ENCODE measurements at places on chromosomes 13 and 19.

DNA sequence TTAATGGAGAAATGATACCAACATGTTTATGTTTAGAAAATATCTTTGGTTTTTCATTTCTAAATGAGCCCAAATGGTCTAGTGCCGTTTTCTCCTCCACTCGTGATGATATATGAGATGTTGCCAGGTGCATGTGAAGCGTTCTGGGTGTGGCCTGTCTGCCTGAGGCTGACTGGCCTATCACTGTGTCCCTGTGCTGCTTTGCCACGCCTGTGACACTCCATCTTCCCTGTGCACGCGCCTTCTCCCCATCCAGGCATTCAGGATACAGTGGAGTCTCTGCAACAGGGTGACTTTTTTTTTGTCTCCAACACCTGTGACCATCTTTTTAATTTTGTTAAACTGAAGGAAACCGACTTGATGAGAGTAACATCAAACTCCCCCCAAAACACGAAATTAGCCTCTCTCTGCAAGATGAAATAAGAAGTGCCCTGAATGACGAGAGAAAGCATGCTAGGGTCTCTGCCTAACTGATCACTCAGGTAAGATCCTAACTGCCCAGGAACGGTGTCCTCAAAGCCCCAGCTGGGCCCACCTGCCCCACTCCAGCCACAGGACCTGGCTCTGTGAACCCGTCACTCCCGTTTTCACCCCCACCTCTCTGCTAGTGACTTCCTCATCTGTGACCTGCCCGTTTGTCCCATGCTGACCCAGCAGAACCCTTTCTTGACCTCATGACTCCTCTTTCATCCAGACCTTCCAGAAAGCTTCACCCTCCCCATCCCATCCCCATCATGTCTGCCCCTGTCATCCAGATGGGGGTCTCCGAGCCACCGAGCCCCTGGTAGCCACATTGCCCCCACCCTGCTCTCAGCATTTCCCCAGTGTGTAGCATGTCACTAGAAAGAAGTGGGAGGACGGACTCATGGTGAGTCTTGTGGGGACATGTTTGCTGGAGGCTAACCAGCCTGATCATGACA is 33.2 kb upstream of the TFDP1 start:
- DNase-seq = no peak

- no peak for DNase-seq
Measured at GRCh38 chr13:95385798-95386197, 84.5 kb upstream of the ABCC4 start.

GRCh38 chr19:28605501-28606268 is 607.3 kb downstream of the UQCRFS1 start:
- no peak for DNase-seq

- no peak for DNase-seq
Measured at GRCh38 chr13:95471960-95472359, 80.6 kb upstream of the CLDN10 start.

DNA sequence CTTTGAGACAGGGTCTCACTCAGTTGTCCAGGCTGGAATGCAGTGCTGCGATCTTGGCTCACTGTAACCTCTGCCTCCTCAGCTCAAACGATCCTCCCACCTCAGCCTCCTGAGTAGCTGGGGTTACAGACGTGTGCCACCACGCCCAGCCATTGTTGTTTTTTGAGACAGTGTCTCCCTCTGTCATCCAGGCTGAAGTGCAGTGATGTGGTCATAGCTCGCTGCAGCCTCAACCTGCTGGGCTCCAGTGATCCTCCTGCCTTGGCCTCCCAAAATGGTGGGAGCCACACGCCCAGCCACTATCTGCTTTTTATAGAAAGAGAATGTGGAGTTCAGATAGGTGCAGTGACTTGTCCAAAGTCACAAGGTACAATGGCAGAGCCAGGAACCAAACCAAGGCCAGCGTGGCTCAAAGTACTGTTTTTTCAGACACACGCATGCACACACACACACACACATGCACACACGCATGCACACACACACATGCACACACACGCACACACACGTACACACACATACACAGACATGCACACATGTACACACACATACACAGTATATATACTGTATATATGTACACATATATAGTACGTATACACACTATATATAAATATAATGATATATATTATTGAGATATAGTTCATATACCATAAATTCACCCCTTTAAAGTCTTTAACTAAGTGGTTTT is 6.6 kb downstream of the GADD45B start:
- no peak for DNase-seq

- no peak for DNase-seq
Measured at GRCh38 chr13:36428086-36428485, 4.2 kb upstream of the CCNA1 start.

- no peak for DNase-seq
Measured at GRCh38 chr13:43140985-43141384, 117.6 kb downstream of the DNAJC15 start.

DNA sequence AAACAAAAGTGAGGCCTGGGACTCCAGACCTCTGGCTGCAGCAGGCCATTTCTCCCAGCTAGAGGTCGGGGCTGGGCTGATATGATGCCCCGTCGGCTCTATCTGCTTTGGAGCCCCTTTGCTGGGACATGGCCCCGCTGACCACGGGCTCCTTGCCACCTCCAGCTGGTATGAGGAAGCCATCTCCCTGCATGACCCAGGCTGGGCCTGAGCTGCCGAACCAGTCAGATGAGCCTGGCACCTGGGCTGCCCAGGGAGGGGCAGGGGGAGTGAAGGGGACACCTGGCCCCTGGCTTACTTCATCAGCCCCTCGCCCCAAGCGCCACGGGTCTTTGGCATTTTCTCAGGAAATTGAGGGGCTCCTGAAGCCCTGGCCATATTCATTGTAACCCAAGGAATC is 7.8 kb downstream of the ZSWIM4 start:
- no peak for DNase-seq

- no peak for DNase-seq
Measured at GRCh38 chr13:98508685-98509084, 68.2 kb downstream of the STK24 start.

DNA sequence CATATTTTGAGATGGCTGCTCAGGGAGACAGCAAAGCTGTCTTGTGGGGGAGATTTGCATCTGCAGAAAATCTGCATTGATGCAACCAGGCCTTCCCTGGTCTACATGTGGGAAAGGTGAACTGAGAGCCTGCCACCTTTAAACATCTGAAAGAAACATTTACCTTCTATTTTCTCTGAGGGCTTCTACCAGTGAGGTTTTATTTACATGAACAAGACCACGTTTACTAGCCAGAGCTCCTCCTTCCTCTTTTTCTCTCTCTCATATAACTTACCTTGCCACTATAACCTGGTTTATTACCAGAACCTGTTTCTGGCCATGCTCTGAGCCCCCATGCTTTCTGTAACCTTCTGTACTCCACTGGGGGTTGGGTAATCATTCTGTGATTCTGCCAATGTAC is 14.4 kb upstream of the RUBCNL start:
- no peak for DNase-seq

DNA sequence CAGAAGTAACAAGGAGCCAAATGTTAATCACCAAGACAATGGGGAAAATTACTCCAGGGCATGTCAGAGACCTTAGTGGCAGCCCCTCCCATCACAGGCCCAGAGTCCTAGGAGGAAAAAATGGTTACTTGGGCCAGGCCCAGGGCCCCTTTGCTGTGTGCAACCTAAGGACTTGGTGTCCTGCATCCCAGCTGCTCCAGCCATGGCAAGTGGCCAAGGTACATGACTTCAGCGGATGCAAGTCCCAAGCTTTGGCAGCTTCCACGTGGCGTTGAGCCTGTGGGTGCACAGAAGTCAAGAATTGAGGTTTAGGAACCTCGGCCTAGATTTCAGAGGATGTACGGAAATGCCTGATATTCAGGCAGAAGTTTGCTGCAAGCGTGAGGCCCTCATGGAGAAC is 46.7 kb downstream of the OR10H4 start:
- DNase-seq = no peak

DNA sequence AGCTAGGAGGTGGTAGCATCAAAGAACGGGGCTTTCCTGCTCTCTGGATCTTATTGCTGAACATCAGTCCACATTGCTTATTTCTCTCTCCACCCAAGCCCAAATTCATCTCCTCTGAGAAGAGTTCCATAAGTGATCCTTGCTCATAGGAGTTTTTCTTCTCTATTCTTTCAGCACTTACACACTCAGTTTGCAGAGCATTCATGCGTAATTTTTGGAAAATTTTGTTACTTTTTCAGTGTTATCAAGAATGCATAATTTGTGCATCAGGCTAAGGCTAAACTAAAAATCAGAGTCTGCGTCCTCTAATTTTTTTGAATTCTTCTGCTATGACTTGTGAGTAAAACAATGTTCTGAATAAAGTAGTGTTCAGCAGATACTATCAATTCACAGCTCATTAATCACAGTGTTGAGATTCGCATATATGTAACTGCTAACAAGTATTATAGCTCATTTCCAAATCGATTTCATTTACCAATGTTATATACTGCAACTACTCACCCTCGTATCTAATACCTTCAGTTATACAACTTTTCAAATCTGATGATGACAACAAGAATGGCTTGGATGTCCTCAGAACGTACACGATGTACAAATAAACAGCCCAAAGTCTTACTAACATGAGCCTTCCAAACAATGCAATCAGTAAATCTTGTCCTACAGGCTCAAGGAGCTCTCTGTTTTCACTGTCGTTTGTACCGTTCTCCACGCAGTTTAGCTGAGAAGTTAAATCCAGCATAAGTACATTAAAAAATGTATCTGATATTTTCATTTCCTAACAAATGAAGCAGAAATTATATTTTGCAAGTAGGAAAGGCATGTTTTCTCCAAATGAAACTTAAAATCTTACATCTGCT is 36.4 kb upstream of the STARD13 start:
- no peak for DNase-seq

- DNase-seq = no peak
Measured at GRCh38 chr19:55681131-55682092, 6.4 kb downstream of the EPN1 start.

GRCh38 chr19:16795731-16796130 is 33.5 kb upstream of the SIN3B start:
- no peak for DNase-seq

DNA sequence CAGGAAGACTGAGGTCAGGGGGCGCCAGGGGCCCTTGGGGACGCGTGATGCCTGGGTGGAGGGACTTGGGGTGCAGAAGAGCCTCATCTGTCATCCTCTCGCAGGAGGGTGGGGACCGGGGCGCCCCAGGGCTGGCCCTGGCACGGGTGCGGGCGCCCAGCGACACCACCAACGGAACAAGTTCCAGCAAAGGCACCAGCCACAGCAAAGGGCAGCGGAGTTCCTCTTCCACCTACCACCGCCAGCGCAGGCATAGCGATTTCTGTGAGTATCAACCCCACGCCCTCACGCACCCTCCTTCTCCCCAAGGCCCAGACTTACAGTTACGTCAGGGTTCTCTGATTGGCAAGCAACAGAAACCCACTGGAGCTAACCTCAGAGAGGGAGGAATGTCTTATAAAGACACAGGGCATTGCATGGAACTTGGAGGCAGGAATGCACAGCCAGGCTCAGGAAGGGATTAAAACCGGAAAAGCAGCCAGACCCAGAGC is 29.4 kb downstream of the MARK4 start:
- no peak for DNase-seq

DNA sequence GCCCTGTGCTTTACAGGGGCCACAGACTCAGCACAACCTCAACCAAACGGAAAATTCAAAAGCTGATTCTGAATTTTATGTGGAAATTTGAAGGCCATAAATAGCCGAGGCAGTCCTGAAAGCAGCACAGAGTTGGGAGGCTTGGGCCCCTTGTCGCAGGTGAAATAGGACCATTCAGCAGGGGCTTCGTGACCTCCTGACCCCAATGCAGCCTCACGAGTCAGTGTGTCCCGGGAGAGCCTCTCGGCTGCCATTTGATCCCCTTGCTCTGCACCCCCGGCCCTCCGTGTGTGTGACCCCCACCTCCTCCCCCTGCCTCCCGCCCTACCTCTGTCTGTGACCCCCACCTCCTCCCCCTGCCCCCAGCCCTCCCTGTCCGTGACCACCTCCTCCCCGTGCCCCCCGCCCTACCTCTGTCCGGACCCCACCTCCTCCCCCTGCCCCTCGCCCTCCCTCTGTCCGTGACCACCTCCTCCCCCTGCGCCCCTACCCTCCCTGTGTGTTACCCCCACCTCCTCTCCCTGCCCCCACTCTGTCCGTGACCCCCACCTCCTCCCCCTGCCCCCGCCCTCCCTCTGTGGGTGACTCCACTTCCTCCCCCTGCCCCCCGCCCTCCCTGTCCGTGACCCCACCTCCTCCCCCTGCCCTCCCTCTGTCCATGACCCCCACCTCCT is 41.7 kb upstream of the TFDP1 start:
- DNase-seq = no peak

DNA sequence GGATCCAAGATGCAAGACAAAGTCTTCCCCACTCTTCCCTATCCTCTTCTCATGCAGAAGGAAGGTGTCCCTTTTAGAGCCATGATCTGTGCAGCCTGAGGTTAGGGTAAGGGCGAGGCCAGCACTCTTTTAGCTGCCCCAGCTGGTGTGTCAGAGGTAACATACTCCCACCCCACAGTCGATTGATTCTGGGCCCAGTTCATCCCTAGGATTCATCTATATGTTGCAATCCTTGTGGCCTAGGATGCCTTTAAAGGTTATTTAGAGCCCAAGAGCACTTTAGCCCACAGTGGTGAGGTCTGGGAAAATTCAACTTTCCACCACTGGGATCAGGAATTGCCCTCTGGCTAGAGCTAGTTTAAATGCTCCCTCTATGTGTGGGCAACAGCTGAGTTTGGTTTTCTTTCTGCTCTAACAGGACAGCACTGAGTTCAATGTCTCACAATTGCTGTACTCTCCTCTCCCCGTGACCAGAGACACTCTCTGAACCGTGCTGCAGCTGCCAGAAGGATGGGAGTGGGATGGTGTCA is 201.3 kb upstream of the SERP2 start:
- DNase-seq = no peak

- DNase-seq = no peak
Measured at GRCh38 chr13:42039946-42040729, 8.3 kb upstream of the DGKH start.

GRCh38 chr13:101982903-101983302 is 418.9 kb downstream of the FGF14 start:
- no peak for DNase-seq

DNA sequence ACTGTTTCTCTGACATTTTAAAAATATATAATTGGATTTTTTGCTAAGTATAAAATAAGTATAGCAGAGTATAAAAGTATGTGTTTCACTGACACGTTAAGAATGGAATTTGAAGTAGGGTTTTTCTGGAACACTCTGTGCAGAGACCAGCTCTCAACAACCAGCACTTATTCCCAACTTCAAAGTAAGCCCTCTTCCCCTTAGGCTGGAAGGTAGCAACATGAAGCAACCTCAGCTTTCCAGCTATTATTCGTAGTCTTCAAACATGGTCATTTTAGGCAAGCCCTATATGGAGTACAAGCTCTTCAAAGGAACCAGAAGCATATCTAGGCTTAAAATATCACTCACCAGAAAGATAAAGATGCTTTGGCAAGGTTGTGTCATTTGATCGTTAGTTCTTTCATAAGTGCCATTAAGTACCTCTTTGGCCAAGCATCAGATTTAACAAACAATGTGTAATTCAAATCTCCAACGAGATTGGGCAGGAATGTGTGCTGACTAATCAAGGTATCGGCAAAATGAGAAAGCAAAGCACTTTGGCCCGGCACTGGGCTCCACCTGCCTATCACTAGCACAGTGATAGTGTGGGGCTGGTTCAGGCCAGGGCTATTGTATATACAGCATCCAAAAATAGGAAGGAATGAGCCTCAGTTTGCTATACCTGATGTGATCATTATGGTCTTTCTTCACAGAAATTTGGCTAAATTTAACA is 95.9 kb upstream of the FREM2 start:
- DNase-seq = no peak

- DNase-seq = no peak
Measured at GRCh38 chr13:111533900-111534683, 213.7 kb downstream of the TEX29 start.

GRCh38 chr19:39607021-39607420 is 4.7 kb downstream of the LGALS13 start:
- DNase-seq = no peak
